ENCODE measurements at places on chromosomes 16 and 17. TPM values are rescaled to one million over a fixed set of nuclear protein-coding genes. Genes with fewer than 3 reads are reported as not detected.

- peak; percentile 40 for DNase-seq
Measured at GRCh38 chr16:46745617-46746016, 2.5 kb downstream of the MYLK3 start.

DNA sequence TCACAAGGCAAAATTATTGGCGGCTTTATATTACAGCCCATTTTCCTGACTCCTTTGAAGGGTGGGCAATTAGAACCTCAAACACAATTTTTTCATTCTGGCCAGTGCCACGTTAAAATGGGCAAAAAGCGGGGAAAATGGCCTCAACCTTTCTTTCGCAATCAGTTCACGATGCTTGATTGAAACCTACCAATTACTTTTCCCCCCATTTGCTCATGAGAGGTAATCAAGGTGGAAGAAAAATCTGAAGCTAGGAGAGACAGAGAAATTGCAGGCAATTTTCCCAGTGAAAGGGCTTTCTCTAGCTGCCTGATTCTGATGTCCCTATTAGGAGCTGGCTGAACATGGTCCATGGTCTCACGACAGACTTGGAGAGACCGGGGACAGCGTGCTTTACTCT, 215.1 kb downstream of the SLC39A11 start:
- no peak for DNase-seq

The ADCY9 gene
- total RNA-seq, result 22.4 TPM

The SCNN1B gene
- 91.4 TPM for total RNA-seq

The SHMT1 gene
- total RNA-seq, result 63.8 TPM

All from lower leg skin (tissue), 4 donors.